NCI-H345 (cell line): ENCODE measurements at places on chromosomes 4 and X.

GRCh38 chr4:173264245-173264644 is 69.9 kb downstream of the HMGB2 start:
- DNase-seq: no peak

DNA sequence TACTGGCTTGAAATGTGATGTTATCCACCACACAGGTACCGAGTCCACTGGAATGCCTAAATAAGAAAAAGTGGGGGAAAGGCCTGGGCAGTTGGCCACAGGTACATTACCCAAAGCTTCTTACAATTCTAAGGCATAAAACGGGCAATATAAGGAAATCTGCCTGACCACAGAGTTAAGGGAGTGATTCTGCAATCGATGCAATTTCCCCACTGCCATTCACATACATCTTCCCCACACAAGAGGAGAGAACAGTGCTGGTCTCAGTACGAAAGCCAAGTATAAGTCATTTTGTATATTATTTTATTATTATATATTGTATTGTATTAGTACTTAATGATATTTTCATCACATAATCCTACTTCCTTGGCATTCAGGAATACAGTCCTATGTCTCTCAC is 30.6 kb downstream of the RFC1 start:
- DNase-seq: no peak

DNA sequence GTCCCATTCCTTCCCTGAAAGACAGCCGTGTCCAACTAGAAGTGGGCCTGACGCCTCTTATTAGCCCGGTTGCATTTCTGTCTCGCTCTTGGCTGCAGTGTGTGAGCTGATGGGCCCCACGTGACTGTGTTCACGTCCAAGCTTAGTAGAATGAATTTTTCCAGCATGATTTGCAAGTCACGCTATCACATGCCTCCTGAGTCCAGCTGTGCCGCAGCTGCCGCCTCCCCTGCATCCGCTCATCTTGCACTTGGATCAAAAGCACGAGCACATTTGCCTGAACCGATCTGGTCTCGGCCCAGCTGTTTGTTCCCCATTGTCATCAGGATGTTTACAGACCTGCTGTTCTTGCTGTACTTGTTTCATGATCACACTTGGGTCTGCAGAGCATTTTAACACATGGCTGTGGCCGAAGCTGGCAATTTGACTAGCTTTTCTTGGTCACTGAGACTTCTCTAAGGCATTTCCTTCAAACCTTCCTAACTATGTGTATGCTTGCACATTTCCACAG is 126.5 kb downstream of the KIT start:
- peak; percentile 13 for DNase-seq

DNA sequence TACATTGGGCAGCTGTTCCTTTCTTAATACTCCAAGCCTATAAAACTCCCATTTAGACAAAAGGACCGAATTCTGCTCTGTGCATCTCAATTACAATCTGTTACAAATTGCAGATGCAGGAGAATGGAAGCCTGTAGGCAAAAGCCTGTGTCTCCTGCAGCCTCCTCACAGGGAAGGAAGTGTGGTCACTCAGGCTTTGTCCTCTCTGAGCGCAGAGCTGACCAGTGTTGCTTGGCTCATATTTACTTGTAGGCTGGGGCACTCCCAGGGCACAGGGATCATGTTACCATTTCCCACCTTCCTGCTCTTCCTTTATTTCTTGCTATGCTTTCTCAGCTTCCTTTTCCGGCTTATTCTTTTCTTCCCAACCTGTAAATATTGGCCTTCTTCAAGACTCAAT is 15.7 kb downstream of the SUPT20HL2 start:
- DNase-seq: no peak

DNA sequence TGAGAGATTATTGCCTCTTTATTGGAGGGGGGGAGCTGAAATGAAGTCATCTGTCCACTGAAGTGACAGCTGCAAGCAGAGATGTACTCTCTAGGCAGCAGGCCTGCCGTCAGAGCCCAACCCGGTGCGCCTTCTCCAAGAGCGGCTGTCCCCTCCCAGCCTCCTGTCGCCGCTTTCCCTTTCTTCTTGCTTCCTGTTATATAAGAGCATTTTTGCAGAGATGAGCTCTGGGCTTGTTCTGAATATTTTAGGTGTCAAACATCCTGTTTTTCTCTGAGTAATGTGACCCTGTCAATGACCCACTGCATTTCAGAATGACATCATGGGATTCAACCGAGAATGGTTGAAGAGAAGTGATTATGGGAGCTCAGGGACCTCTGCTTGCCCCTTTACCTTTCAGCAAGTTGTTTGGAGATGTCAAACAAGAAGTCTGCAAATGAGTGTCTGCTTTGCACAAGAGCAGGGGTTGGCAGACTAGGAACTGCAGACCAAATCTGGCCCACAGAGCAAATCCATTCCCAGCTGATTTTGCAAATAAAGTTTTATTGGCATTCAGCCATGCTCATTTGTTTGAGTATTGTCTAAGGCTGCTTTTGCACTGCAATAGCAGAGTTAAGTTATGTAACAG is 79.9 kb downstream of the SLC9A6 start:
- DNase-seq: no peak
